ENCODE measurements at places on chromosomes 5 and 9. TPM values are rescaled to one million over a fixed set of nuclear protein-coding genes. Genes with fewer than 3 reads are reported as not detected.
A peak's percentile ranks its signal among the peaks of the same experiment; 100 is the strongest.

DNA sequence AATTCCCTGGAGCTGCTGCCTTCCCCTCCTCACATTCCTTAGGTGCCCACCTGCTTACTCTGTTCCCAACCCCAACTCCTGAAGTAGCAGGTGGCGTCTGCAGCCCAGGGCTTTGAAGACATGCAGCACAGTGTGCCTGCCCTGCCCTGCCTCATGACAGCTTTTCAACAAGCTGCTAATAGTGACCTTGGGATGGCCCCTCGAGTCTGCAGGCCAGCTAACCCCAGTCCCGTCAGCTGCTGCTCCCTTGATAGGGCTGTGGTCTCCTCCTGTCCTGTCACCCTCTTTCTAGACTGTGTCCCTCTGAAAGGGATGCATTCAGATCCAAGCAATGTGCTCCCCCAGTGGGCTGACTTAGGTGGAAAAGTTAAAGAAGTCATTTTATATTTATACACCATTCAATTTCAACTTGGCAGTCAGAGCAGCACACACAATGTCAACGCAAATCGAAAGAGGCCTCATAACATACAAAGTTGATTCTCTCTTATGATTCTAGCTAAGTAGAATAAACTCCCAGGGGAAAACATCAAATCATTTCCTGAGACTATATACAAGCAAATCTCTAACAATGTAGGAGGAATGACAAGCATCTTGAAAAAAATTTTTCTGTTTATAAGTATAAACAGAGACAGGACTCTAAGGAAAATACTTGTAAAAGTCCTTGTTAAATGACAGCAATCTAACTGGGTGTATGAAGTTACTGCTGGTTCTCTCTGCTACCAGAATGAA lies 37.9 kb downstream of the ADRB2 start:
- no peak for DNase-seq

- DNase-seq = no peak
These were observed 33.7 kb downstream of the TTLL11 start for GRCh38 chr9:122059214-122059954.

GRCh38 chr5:142749321-142749720 lies 20.9 kb upstream of the ARHGAP26 start:
- DNase-seq = no peak

Gene SLC4A9
- total RNA-seq = 0.45 TPM

- peak; percentile 10 for DNase-seq
These were observed 65.0 kb downstream of the PKD2L2 start for GRCh38 chr5:137954131-137954879.

Gene GABRA6
- total RNA-seq = 4.4 TPM

GRCh38 chr5:149358868-149359495 lies 1.1 kb downstream of the PCYOX1L start:
- peak; percentile 34 for DNase-seq

Gene MSMP
- not detected for total RNA-seq

Gene RNF183
- total RNA-seq = not detected

- DNase-seq = no peak
These were observed 30.1 kb downstream of the STXBP1 start for GRCh38 chr9:127642082-127642740.

Gene TRIM36
- 68.9 TPM for total RNA-seq

Gene SLC6A19
- total RNA-seq = 0.09 TPM

Gene TUT7
- total RNA-seq = 34.4 TPM

DNA sequence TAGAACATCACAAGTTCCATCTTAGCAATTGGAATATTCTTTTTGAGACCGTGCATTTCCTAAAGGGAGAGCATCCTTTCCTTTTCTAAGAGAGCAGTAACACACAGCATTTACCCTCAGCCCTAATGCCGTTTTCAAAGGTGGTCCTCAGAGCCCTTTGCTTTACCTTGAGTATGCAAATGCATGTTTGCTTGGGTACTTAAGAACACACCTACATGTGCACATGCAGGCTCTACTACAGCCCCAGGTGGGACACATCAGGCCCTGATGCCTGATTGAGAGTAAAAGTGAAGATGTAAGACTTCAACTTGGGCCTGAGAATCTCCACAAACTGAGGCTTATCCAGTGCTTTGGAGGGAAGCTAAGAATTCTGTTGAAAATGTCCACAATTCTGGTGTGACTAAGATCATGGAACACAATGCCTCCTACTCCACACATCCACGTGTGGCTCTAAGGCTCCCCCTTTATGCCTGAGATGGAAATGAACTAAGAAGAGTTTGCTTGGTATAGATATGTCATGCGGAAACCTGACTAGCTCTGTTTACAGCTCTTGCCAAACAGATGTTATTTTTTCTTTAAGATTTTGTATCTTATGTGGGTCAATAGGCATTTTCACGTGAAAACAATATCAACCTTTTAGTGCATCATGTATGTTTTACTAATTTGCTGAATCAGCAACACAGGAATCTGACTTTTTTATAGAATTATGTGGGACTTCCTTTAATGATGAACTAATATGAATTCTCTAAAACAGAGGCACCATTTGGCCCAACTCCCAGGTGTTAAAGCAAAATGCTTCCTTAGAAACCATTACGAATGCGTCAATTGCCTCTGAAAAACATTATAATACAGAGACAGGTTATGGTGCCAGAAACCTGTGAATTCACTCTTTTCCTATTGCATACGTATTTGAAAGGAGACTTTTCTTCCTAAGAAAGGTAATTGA lies 48.9 kb upstream of the SLC2A8 start:
- peak; percentile 37 for DNase-seq

Gene GCNT4
- total RNA-seq = 1.5 TPM

DNA sequence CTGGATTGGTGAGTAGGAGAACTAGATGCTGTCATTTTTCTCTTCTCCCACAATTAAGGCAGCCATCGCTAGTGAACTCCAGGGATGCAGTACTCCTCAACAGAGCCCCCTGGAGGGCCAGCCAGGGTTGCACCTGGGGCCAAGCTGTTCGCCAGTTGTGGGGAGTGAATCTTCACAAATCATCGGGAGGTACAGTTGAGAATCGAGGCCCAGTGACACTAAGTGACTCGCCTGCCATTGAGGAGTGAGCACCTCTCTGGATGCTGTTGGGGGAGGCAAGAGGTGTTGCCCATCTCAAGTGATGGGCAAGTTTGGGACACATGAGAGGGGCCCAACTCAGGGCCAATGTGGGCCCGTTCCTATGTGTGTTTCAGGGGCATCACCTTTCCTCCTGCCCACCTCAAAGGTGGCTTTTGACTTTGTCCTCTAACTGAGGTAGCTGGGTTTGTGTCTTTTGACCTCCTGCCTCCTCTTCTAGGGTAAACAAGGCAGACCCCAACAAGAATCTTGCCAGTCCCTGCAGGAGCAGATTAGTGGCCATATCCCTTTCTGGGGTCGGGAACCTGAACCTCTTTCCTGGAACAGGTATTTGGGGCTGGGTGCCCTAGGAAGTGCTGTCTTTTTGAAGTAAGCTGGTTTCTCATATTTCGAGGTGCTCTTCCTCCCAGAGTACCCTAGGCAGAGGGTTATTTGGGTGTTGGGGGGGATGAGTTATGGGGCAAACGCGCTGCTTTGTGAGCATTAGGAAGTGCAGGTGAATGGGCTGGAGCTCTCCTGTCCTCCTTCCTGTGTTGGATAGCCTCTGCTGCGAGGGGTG lies 181.2 kb downstream of the MACROH2A1 start:
- no peak for DNase-seq

- no peak for DNase-seq
These were observed 21.4 kb upstream of the LTC4S start for GRCh38 chr5:179772351-179772750.

GRCh38 chr5:118968406-118968911 lies 19.9 kb downstream of the DTWD2 start:
- DNase-seq = no peak

DNA sequence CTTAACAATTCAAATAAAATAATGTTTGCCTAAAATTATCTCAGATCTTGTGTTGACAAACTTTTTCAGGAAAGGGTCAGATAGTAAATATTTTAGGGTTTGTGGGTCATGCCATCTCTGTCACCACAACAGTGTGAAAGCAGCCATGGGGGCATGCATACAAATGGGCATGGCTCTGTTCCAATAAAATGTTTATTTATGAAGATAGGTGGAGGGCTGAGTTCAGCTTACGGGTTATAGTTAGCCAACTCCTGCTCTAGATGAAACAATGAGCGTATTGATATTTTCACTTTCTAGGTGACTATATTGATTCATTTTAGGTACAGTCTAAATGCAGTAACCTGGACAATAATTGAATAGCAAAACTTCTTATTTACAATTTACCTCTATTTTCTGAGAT lies 533.8 kb upstream of the CLINT1 start:
- no peak for DNase-seq

Gene FGD3
- 1.5 TPM for total RNA-seq

DNA sequence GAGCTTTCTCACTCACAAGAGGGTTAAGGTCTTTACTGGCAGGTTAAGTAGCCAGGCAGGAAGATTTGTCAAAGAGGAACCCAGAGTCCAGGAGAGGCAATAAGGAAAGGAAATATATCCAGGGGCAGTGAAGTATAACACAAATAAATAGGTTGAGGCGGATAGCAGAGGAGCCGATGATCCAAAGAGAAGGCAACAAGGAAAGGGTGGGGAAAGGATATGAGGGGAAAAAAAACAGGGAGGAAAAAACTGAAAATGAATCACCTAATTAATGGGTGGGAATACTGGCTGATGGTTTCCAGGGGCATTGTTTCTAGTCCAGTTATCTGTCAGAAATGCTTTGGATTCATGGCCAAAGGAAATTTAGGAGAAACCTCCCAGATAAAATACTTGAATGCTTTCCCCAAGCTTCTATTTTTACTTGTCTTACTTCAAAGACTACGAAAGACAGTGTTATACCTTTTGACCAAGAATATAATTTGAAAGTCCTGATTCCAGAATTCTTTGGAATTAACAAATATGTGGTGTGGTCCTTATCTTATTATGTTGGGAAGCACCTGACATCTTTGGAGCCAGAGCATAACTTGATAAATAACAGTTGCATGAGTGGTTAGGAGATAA lies 146.5 kb downstream of the AOPEP start:
- no peak for DNase-seq

Gene DRD1
- total RNA-seq = 1.3 TPM

Gene PDE6A
- not detected for total RNA-seq

DNA sequence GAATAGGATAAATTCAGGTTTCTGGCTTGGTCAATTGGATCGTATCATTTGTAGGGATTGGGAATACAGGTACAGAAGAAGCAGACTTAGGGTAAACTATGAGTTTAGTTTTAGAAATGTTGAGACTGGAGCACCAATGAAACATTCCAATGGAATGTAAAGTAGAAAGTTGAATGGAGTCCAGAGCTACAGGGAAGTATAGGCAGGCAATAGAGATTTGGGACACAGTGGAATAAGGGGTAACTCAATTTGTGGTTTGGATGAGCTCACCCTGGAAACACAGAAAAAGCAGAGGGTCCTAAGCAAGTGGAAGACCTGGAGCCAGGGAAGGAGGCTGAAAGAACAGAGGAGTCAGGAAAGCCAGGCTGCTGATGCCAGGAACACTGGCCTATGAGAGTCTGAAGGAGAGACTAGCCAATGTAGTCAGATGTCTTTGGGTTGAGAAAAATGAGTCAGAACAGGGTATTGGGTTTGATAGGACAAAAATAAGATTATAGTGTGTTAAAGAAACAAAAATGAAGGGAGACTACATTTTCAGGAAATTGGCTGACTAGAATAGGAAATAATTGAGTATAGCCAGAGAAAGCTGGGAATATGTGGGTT lies 72.8 kb downstream of the STARD4 start:
- DNase-seq = no peak
